ENCODE measurements at places on chromosomes 3 and 15.

- no peak for DNase-seq
Observed at GRCh38 chr3:157592769-157593168, 89.6 kb upstream of the VEPH1 start.

DNA sequence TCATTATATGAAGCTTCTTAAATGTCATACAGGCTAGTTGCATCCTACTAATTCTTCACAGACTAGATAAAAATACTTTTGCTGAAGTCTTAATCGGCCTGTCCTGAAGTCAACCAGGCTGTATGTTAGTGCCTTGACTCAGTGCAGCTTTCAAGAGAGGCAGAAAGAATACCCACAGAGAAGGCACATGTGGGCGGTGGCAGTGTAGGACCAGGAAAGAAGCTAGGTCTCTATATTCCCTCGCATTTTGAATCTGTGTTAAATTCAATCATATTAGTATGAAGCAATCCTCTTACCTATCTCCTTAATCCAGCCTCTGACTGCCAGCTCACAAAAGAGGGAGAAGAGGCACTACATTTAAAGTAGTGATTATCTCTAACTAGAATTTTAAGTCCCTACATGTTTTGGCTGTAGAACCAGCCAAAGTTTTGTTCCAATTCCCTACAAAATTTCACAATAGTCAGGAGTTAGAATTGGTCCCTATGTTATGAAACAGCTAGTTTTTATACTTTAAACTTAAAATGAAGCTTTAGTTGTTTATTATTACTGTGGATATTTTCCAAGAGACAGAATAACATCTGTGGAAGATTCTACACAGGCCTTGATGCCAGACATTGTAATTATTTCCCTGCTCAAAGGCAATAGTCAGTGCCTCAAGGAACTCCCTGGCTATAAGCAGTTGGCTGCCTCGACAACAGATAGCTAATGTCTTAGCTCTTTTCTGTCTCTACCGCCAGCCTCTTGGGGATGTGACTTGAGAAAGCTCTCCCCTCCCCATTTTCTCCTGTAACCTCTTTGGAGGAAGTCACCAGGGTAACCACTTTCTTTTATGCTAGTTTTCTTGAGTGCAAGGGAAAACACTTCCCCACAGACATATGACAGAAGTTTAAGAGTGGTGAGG lies 31.9 kb downstream of the CRTC3 start:
- DNase-seq, result no peak

DNA sequence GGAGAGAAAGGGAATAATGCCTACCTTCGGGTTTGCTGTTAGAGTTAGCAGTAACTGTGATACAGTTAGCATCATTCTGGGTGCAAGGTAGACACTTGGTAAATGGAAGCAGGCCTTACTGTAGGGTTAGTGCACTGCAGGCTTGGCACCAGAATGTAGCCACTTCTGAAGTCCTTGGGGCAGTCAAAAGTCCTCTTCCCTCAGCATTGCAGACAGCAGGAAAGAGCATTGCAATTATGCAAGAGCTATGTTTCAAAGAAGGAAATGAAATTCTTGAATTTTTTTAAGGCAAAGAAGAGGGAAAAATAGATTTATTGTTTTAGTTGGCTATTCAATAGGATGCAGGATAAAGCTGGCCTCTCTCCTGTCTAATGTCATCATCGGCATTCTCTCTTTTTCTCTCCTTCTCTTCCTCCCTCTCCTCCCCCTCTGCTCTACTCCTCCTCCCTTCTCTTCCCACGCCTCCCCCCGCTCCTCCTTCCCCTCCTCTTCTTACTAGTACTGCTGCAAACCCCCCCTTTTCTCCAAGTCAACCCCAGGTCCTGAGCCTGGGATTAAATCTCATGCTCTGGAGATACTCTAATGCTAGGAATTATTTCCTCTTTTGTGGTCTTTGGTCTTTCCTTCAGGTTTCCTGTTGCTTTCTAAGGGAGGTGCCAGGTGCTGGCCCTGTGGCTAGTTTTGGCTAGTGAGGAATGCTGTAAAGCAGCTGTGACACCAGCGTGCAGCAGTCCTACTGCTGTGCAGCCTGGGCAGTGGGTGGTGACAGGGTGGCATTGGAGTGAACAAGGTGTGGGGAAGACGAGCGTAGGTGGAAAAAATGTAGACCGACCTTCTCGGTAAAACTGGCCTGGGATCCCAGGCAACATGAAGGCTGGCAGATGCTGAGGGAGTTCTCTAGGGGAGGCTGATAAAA lies 21.7 kb downstream of the EEFSEC start:
- DNase-seq, result no peak

DNA sequence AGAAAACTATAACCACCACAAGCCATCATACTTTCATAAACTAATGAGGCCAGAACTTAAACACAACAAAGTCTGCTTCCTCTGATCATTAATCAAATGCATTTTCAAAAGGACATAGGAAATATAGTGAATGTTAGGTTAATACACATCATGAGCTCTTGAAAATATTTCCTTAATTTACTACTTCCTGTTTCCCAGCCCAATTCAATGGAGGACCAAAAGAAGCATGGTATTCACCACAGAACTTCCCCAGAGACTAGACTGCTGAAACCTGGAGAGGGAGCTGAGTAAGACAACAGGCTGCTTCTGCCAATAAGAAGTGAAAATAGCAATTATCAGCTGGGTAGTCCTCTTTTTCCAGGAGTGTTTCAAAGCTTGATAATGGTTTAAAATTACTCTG lies 250.3 kb downstream of the ULK4 start:
- DNase-seq, result no peak

DNA sequence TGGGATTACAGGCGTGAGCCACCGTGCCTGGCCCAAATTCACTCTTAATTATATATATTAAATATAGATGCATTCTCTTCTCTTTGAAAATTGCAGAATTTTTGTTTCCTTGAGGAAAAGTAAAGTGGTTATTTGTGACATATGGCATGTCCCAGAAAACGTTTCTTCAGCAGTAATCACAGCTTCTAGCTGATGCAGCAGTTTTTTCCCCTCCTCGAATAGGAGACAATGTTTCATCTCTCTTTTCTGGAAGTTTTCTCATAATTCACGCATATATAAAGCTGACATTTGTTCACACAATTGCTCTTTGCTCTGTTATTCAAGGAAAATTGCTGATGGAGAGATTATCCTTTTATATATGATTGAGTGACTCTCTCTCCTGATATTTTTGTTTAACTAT lies 99.8 kb downstream of the SERPINI1 start:
- DNase-seq, result no peak

DNA sequence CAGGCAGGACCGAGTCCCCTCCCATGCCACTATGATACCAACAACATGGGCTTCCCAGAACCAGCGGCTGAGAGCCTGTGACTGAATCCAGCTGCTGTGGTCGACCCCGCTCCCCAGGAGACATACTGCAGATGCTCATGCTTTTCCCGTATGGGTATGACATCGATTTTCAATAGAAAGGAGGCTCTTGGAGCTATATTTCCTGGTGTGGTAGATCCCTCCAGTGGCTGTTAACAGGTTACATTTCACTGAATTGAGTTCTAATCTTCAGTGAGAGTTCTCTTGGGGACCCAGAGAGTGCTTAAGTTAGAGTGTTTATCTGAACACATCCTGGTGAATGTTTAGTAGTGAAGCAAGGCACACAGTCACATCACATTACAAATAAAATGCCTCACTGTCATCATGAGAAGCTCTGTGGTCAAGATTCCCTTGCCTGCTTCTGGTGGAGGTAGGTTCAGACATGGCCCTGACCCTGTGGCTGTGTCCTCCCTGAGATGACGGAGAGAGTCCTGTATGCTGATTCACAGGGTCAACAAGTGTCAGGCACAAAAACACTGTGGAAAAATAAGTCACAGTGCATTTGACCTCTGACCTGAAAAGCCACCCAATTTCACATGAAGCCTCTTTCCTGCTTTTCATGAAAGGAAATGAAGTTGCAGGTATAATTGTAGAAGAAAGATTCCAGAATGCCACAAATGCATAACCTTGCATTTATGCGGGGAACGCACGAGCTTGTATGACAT lies 110.9 kb downstream of the GABRG3 start:
- DNase-seq, result no peak

DNA sequence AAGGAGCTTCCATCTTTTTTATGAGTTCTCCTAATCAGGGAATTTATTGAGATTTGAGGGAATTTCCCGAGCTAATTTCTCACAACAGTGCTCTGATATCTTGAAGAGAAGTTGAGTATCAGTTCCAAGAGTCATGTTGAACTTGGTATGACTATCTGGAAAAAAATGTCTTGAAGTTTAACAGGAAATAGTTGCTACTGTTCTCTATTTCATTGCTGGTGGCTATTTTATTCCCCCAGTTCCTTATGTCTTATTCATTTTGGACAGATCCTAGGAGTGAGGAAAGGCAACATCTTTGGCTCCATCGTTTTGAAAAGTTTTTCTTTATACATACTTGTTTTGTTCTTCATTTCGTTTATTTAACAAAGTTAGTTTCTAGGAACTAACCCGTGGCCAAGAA lies 307.8 kb upstream of the AGTR1 start:
- no peak for DNase-seq

- no peak for DNase-seq
Observed at GRCh38 chr15:100612539-100612938, 10.2 kb downstream of the ASB7 start.

DNA sequence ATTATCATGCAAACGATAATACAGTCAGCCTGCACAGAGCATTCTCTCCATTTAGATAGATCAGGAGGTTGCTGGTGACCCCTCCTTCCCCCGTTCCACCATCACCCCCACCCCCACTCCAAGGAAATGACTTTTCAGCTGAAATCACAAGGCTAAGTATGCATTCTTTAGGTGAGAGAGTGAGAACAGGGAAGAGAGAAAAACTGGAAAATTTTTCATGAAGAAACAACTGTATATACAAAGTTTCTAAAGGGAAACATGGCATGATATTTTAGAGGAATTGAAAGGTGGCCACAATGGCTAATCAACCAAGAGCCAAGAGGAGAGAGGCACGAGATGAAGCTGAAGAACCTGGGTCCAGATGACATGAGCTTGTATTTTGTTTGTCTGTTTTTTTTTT lies 22.2 kb downstream of the BCL2A1 start:
- no peak for DNase-seq

DNA sequence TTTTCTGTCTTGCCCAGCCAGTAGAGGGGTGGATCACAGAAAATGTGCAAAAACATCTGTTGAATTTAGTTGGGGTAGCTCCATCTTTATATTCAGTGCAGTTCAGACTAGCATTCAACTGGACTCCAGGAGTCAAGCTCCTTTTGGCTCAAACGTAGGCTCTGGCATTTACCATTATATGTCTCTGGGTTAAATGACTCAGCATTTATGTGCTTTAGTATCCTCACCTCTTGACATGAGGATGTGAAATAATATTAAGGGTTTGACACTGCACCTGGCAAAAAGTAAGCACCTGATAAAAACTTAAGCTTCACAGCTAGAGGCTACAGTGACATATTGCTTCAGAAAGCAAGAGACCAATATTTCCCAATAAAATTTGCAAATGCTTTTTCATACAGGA lies 14.8 kb downstream of the PRC1 start:
- DNase-seq, result no peak

DNA sequence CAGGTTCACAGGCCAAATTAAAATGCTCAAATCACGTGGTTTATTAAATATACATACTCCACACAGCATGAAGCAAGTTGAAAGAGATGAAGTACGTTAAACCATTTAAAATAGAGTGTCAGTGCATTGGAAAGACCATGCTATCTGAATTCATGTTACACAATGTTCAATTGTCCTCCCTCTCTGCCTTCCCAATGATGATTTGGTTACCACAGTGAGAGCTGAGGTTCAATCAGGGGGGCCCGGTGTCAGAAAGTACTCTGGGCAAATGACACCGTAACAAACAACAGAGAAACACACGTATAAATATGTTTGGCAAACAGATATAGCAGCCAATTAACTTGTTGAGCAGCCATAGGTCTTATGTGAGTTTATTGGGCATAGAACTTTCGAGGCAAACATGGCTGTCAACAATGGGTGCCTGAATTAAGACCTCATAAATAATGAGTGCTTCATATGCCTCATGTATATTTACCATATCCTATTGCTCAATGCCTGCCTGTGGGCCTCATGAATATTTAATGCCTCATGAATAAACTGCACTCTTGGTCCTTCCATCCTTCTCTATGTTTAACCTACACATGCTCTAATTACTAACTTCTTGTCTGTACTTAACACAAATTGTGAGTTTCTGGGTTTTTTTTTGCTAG lies 641.5 kb downstream of the PLOD2 start:
- no peak for DNase-seq

GRCh38 chr15:69871511-69872134 lies 226.1 kb downstream of the TLE3 start:
- DNase-seq, result no peak

- DNase-seq, result no peak
Observed at GRCh38 chr3:133096900-133097613, 58.9 kb downstream of the TMEM108 start.

DNA sequence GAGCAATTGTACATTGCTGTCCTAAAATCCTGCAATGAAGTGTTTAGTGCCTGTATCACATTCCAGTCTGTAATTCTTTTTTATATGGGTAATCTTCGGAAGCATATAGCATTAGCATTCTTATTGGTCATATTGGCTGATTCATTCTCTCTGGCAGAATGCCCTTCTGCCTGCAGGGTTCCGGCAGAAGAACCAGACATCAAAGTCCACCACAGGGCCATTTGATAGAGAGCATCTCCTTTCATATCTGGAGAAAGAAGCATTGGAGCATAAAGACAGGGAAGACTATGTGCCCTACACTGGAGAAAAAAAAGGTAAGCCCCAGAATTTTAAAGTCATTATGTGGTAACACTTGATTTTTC lies 39.6 kb downstream of the TMOD3 start:
- no peak for DNase-seq

GRCh38 chr15:34795267-34796081 lies at the start of gene ACTC1:
TSS of gene ACTC1 (minus strand) at chr15:34795549. CDS start at chr15:34794808, 741 bp downstream.
- DNase-seq, result no peak

DNA sequence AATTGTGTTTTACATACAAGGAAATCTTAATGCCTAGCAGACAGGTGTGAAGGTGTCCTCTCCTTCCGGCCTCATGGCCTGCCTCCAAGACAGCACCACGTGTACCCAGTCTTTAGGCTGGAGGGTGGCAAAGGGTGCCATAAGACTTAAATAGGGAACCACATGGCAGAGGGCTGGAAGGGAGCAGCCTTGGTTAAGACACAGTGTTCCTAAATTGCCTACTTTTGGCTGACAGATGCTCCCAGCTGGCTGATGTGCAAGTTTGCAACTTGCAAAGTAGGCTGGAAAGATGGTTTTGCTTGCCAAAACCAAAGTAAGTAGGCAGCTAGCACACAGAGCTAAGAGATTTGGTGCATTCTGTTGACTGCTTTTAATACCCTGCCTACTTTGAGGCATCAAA lies 45.2 kb downstream of the CCNB2 start:
- no peak for DNase-seq

- no peak for DNase-seq
Observed at GRCh38 chr15:35944945-35945585, 399.1 kb upstream of the DPH6 start.

Measured in stimulated activated CD8-positive, alpha-beta memory T cell treated with anti-CD3 and anti-CD28 coated beads, Interleukin-15, amount 100 ng/mL, for 1 hour (primary cell).